Endothelial cell of coronary artery (primary cell): ENCODE measurements at places on chromosomes 1 and 21. TPM values are rescaled to one million over a fixed set of nuclear protein-coding genes. Genes with fewer than 3 reads are reported as not detected.

Gene GBP5
- total RNA-seq: under 0.01 and 0.09 TPM in 2 replicates

Gene SLC25A34
- total RNA-seq: 0.18 and 0.38 TPM in 2 replicates

Gene ADAMTS5
- total RNA-seq: under 0.01 TPM in 2 replicates

Gene CD84
- total RNA-seq: not detected in 2 replicates

Gene PEF1
- 63.7 and 69.3 TPM in 2 replicates for total RNA-seq

Gene RIPK4
- total RNA-seq: 10.0 TPM in 1 of 2 replicates, not detected in the other

Gene RGS5
- 52.7 and 53.4 TPM in 2 replicates for total RNA-seq

Gene HUNK
- total RNA-seq: not detected in 2 replicates

Gene TNFRSF9
- total RNA-seq: 0.27 and 0.75 TPM in 2 replicates

Gene RHD
- total RNA-seq: under 0.01 TPM in 1 of 2 replicates, not detected in the other

Gene TNNT2
- total RNA-seq: not detected in 2 replicates

Gene GLIS1
- total RNA-seq: 0.28 TPM in 1 of 2 replicates, not detected in the other

Gene HPDL
- 1.4 and 3.2 TPM in 2 replicates for total RNA-seq

Gene LCE2C
- not detected in 2 replicates for total RNA-seq

Gene INAVA
- under 0.01 TPM in 2 replicates for total RNA-seq

Gene IGSF21
- total RNA-seq: not detected in 2 replicates

Gene LRIG2
- total RNA-seq: 9.4 and 13.7 TPM in 2 replicates

Gene NID1
- total RNA-seq: 60.6 and 101 TPM in 2 replicates

Gene CELA2A
- total RNA-seq: 0.19 TPM in 1 of 2 replicates, not detected in the other

Gene TEX38
- total RNA-seq: not detected in 2 replicates

Gene NR5A2
- 8.8 and 35.0 TPM in 2 replicates for total RNA-seq

Gene PTGFRN
- total RNA-seq: 50.4 and 72.5 TPM in 2 replicates

Gene NR0B2
- total RNA-seq: not detected in 2 replicates

Gene GUCA2B
- not detected in 2 replicates for total RNA-seq

Gene LPGAT1
- total RNA-seq: 26.2 and 32.9 TPM in 2 replicates

Gene C1orf141
- total RNA-seq: not detected in 2 replicates

Gene LDLRAD1
- total RNA-seq: not detected in 2 replicates

Gene KLHL12
- 26.8 and 33.9 TPM in 2 replicates for total RNA-seq

Gene SPRR2A
- not detected in 2 replicates for total RNA-seq

Gene TSSK3
- total RNA-seq: 0.18 and 0.19 TPM in 2 replicates

Gene ANGPTL1
- total RNA-seq: under 0.01 and 1.1 TPM in 2 replicates

Gene TDRD5
- total RNA-seq: not detected in 2 replicates

Gene SLAMF9
- not detected in 2 replicates for total RNA-seq
